ENCODE measurements at places on chromosomes 3 and 15.
A peak's percentile ranks its signal among the peaks of the same experiment; 100 is the strongest.

- DNase-seq, result no peak
Measured at GRCh38 chr15:57540736-57541135, 51.0 kb upstream of the MYZAP start.

DNA sequence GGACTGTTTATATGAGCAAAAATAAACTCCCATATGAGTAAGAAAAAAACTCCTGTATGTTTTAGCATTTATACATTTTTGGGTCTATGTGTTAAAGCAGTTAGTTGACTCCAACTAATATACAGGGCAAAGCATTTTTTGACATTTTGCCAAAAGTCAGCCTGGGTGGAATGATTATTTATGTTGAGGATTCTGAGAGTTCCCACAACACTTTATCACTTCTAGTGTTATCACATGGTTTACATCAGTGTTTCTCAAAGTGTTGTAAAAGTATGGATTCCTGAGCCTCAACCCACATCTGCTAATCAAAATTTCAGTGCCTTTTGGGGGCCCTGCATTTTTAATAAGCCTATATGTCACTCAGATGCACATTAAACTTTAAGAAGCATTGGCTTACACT is 337.3 kb upstream of the WNT5A start:
- DNase-seq, result no peak

GRCh38 chr15:77607111-77607893 is 25.4 kb downstream of the LINGO1 start:
- DNase-seq, result no peak

DNA sequence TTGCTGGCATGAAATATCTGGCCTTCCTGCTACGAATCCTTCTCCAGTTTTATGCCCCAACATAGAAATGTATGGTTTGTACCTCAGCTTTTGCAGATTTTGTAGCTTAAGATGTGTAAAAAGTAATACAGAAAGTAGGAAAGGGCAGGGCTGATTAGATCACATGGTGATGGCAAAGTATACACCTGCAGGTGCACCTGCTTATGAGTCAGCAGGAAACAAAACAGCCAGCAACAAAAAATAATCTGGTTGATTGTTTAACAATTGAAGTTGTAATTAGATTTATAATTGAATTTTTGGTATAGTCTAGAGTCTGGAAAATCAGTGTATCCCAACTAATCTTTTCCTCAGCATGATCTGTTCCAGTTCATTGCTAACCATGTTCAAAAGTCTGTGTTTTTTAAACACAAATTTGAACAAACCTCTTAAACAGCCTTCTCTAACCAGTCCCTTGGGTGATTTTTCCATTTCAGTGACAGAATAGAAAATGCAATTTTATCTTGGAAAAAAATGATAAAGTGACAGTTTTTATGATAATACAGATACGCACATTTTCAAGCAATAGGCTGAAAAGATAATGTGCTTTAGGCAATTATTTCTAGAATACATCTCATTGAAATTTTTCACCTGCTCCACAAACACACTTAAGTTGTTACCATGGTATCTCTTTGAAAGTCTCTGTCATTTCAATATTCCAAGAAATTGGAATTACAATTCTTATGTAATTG is 477.4 kb downstream of the NAALADL2 start:
- no peak for DNase-seq

- peak; percentile 15 for DNase-seq
Measured at GRCh38 chr15:101446518-101447167, 42.9 kb downstream of the PCSK6 start.

GRCh38 chr3:157705258-157705657 is 202.0 kb upstream of the VEPH1 start:
- no peak for DNase-seq

GRCh38 chr3:168029705-168030104 is 66.0 kb downstream of the GOLIM4 start:
- DNase-seq, result no peak

DNA sequence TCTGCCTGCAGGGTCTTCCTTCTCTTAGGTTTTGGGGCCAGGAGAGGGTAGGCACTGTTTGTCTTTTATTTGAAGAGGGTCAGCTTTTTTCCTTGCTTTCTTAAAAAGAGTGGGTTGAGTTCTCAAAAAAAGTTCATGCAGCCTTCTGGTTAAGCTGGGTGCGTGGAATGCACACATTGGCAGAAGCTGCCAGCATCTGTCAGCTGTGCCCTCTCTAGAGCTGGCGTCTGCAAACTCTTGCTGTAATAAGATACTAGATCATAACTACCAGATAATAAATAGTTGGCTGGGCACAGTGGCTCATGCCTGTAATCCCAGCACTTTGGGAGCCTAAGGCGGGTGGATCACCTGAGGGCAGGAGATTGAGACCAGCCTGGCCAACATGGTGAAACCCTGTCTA is 373.4 kb downstream of the OCA2 start:
- DNase-seq, result no peak

- DNase-seq, result no peak
Measured at GRCh38 chr3:59327376-59327808, 277.6 kb upstream of the CFAP20DC start.

- DNase-seq, result no peak
Measured at GRCh38 chr3:66747261-66747660, 246.4 kb upstream of the LRIG1 start.

DNA sequence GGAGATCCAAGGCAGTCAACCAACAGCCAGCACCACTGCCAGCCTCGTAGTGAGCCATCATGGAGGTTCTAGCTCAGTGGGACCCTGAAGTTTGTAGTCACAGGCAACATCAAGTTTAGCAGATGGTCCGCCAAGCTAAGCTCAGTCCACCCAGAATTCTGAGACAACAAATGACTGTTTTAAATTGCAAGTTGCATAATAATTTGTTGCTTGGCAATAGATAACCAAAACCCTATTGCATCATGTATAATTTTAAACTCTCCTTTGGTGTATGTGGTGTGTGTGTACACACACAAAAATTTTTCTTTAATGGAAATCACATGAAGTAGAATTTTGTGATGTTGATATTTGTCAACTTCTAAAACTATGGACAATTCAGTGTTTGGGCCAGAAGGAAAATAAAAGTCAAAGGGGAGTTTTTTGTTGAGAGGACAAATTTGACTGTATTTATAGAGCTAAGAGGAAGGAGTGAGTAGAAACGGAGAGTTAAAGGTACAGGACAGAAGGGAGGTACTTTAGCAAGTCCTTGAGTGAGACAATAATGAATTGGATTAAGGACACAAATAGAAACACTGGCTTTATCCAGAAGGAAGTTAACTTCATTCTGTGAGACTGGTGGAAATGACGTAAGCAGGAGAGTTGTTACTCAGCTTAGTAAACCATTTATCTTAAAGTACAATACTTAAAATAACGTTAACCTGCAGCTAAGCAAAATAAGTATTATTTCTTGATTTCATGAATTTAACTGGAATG is 83.6 kb downstream of the NCEH1 start:
- no peak for DNase-seq

- no peak for DNase-seq
Measured at GRCh38 chr15:76575274-76575673, 238.7 kb downstream of the ISL2 start.

GRCh38 chr15:95226835-95227234 is 995.5 kb downstream of the MCTP2 start:
- DNase-seq, result no peak

GRCh38 chr3:177345049-177345972 is 148.0 kb upstream of the TBL1XR1 start:
- DNase-seq, result peak; percentile 96

DNA sequence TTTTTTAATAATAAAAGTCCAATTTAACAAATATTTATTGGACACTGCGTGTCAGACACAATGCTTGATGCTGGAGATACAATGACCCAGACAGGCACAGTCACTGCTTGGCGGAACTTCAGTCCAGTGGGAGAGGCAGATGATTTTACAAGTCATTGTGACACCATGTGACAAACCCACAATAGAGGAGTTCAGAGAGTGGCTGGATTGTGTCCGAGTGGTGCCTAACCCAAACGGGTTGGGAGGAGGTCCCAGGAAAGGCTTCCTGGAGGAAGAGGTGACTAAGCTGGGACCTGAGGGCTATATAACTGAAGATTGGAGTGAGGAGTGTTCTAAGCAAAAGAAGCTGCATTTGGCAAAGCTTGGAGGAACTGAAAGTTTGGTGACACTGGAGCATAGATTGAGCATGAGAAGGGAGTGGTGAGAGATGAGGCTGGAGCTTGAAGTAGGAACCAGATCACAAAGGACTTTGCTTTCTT is 41.4 kb downstream of the CRTC3 start:
- DNase-seq, result no peak

DNA sequence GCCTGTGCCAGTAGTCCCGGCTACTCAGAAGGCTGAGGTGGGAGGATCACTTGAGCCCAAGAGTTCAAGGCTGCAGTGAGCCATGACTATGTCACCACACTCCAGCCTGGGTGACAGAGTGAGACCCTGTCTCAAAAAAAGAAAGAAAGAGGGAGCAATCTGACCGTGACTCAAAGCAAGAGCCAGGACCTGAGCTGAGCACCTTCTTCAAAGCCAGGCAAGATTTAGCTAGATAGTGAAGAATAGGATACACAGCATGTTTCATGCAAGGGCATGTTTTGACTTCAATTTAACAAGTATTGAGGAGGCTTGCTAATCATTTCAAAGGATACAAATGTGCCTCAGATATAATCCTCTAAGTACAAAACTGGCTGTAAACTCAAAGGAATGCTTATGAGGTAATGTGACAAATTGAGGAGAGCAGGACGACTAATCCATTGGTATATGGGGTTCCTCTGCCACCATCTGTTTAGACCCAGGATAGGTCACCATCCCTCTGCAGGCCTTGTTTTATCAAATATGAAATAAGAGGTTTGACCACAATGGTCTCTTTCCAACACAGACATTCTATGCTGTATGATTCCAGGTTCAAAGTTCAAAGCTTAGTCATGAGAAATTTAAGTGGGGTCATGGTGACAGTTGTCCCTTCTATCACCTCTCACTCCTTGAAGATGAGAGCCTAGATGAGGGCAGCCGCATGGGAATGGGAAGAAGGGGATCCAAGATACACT is 33.2 kb downstream of the RAB27A start:
- no peak for DNase-seq

DNA sequence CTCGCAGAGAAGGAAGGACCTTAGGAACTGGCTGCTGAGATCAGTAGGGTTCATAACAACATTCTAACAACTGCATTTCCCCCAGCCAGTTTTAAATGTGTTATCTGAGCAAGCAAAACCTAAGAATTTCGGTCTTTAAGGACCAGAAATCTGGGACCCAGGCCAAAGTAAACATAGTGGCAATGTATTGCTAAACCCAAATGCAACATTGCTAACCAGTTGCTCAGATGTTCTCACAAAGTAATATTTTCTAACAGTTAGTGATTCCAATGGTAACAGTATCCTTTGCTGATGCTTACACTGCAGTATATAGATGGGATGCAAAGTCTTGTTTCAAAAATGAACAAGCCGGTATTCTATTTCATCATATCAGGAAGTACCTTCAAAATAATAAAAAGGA is 254.3 kb downstream of the RYR3 start:
- no peak for DNase-seq

DNA sequence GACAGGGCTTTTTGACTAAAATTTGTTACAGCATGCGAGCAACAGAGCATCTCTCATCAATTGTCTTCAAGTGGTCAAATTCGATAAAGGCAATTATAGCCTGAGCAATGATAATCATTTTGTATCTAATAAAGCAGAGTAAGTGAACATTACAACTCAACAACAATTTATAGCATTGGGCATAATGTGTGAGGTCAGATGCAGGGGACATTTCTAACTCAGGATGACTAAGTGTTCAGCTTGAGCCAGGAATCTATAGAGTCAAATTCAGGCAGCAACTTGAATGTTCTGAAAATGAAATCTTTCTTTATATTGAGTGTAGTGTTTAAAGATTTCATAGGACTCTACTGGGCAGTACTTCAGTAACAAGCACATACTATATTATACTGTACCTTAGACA is 1226.0 kb downstream of the ZPLD1 start:
- DNase-seq, result no peak

GRCh38 chr3:11331101-11331500 is 58.9 kb downstream of the ATG7 start:
- no peak for DNase-seq

- DNase-seq, result peak; percentile 24
Measured at GRCh38 chr3:109195815-109196214, 59.3 kb downstream of the C3orf85 start.

DNA sequence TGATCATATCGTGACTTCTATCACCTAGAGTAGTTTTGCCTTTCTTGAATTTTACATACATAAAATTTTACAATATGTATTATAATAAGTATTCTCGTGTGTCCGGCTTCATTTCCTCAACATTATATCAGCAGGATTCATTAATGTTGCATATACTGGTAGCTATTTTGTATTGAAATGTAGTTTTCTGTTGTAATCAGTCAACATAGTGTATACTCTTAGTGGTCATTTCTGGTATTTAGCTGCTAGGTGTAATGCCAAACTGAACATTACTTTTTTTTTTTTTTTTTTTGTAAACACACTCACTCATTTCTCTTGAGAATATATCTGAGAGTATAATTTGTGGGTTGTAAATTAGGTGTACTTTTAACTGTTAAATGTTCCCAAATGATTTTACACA is 70.1 kb downstream of the CGNL1 start:
- DNase-seq, result no peak

GRCh38 chr3:184275381-184275701 is 481 bp upstream of the ECE2 start:
- DNase-seq, result no peak

DNA sequence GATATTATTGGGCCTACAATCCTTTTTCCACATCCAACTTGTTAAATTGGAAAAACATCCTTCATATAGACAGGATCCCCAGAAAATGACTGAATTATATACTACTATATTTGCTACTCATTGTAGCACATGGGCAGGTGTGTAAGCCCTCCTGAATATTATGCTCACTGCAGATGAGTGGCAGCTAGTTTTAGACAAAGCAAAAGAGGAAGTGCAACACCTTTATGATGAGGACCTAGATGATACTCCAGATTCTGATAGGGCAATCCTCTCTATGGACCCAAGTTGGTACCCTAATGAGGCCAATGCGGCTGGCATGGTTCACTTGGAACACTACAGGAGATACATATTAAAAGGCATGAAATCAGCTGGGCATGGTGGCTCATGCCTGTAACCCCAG is 119.1 kb upstream of the PLCL2 start:
- no peak for DNase-seq

DNA sequence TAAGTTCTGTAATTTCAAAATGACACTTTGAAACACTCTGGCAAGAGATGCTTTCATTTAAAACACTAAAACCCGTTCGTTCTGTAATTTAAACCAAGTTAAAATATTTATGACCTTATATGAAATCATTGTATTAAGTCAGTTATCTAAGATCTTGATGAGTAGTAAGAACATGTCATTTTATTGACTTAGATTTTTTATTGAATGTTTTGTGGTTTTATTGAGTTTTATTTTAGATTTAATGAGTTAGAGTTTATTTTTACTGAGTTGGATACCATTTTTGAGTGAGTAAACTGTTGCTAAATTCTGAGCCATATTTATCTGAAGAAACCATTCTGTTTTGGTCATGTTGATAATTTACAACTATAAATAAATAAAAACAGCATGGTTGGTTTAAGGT is 94.3 kb downstream of the PPARG start:
- no peak for DNase-seq

- DNase-seq, result no peak
Measured at GRCh38 chr3:113240841-113241240, 29.5 kb downstream of the BOC start.

- DNase-seq, result no peak
Measured at GRCh38 chr3:188043891-188044290, 110.1 kb upstream of the LPP start.

Data from SW 1271 (cell line).